ENCODE measurements at places on chromosomes 4 and X.

DNA sequence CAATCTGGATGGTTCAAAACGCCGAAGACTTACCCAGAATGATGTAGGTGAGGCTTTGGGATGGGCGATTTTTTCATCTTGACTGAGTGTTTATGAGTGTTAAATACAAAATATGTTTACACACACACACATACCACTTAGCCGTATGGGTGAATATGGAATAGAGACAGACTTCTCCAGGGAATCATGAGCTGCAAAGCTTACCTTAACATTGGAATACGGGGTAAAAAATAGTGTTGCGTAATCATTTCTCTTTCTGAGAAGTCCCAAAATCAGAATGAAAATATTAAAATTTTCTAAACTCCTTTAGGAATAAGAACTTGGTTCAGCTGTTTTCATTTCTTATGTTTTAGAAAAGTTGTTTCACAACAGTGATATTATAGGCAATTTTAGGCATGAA lies 63.5 kb downstream of the EGF start:
- DNase-seq: no peak

- DNase-seq: no peak
Measured at GRCh38 chrX:154403858-154404257, 5.2 kb downstream of the DNASE1L1 start.

- DNase-seq: no peak
Measured at GRCh38 chr4:1569461-1570151, 114.5 kb downstream of the FAM53A start.

- DNase-seq: peak; percentile 9
Measured at GRCh38 chr4:167233685-167234315, 494 bp downstream of the SPOCK3 start.

GRCh38 chr4:18816228-18816895 lies 794.8 kb upstream of the LCORL start:
- no peak for DNase-seq

GRCh38 chrX:9465380-9466123 lies 694 bp downstream of the TBL1X start:
- peak; percentile 50 for DNase-seq

DNA sequence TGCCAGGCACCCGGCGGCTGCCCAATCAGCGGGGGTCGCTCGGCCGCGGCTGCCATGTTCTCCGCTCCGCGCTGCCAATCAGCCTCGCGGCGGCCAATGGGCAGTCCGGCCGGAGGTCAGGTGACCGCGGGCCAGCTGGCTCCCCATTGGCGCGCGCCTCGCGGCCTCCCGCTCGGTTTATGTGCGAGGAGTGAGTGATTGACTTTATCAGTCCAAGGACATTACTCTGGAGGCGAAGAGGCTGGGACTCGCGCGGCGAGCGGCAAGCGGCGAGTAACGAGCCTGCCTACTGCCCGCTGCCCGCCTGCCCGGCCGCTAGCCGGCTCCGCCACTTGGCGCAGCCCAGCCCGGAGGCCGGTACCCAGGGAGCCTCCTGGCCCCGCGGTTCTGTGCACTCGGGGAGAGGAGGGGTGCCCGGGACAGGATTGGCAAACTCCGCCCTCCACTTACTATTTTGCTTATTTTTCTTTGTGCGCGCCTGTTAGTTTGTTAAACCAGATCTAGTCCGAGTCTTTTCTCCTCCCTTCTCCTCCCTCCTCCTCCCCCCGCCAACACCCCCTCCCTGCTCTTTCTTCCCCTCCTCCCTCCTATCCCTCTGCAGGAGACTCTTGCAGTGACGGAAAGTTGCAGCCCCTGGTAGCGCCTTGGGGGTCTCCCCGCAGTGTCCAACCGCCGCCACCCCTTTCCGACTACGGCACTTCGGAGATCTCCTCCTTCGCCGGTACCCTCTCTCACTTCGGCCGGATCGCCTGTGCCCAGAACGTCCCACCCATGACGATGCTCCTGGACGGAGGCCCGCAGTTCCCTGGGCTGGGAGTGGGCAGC lies at the start of gene ZIC3:
TSS of gene ZIC3 (plus strand) at position 207 of the 825 bp plus-strand sequence. CDS start at position 772, 565 bp downstream.
- peak; percentile 3 for DNase-seq

GRCh38 chr4:130825284-130825683 lies 1729.3 kb downstream of the C4orf33 start:
- DNase-seq: no peak

DNA sequence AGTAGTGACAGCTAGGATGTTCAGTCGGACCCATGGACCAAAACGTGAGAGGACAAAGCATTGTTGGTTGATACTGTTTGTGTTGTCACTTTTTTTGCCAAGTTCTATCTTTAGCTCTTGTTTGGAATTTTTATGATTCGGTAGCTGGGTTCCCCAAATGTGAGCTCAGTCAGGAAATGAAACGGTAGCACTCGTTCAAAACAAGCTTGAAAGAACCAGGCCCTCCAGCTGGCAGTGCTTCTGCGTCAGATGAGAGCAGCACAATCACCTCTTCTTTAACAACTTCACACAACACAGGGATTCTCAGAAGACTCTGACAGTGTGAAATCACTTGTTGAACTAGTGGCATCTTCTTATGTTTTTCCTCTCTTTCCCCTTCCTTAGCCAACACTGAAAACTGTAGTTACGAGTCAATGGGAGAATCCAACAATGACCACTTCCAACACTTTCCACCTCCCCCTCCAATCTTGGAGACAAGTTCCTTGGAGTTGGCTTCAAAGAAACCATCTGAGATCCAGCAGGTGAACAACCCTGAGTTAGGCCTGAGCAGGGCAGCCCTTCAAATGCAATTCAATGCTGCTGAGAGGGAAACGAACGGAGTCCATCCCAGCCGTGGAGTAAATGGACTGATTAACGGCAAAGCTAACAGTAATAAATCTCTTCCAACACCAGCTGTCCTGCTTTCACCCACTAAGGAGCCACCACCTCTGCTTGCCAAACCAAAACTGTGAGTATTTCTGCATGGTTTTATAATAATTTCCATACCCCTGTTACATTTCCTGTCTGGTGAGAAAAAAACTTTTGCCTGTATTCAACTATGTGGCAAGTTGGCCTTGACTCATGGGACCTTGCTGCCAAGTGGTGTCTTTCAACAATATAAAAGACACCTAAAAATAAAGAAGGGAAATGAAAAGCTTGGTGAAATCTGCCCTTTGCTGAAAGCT lies 214.6 kb downstream of the PALLD start:
- no peak for DNase-seq

DNA sequence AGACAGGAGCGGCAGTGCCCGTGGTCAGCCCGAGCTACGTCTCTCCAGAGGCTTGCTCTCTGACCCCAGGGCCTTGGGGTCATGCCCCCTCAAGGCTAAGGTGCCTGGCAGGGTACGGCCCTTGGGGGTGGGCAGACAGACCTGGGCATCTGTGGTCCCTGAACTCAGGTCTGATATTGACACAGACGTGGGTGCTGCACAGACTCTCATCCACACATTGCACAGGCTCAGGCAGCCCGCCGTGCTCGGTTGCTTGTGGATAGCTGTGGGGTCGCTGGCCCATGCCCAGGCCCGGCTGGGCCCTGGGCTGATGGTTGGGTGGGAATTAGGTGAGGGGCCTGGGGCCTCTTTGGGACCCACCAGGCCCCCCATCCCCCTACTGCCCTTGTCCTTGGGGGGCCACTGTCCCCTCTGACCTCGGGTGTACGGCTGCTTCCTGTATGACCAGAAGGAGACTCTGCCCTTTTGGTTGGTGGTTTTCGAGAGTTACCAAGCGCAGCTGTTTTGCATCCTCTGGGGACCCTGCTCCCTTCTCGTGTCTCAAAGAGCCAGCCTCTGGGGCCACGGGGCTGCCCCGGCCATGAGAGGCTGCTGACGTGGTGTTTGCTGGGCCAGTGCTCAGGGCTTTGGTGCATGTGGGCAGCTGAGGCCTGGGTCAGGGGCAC lies 10.1 kb downstream of the FGFRL1 start:
- DNase-seq: no peak

- no peak for DNase-seq
Measured at GRCh38 chr4:45732161-45732560, 391.7 kb downstream of the GABRG1 start.

- no peak for DNase-seq
Measured at GRCh38 chrX:12229986-12230385, 91.7 kb downstream of the FRMPD4 start.

DNA sequence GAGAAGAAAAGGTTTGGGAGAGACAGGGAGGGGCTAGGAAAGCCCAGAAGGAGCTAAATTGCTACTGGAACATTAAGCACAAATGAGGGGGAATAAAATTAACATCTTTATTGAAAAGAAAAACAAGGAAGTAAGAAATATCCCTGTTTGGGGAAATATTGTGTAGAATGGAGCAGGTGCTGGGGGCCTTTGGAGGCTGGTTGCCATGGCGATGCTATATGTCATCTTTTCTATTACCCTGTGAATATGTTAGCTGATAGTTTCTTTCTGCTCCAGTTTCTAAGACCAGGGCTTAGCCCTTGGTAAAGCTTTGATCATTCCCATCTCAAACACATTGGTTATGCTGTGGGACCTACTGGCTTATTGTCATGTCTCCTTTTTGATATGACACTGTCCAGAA lies 28.7 kb downstream of the TMEM31 start:
- DNase-seq: no peak

DNA sequence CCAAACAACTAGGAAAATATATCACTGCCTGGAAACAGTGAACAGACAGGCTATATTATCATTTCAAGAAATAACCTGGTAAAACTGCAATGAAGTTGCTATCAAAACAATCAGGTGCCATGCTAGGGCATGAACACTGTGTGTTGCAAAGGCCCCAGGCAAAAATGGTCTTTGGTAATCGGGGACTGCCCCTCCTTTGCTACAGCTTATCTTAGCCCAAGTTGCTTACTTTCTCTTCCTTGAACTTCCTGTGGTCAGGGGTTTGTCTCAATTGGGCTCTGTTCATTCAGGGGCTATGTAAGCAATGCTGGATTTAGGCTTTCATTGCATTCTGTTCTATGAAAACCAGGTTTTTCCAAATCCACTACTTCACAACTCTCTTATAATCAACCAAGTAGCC lies 30.4 kb downstream of the SCML1 start:
- no peak for DNase-seq

DNA sequence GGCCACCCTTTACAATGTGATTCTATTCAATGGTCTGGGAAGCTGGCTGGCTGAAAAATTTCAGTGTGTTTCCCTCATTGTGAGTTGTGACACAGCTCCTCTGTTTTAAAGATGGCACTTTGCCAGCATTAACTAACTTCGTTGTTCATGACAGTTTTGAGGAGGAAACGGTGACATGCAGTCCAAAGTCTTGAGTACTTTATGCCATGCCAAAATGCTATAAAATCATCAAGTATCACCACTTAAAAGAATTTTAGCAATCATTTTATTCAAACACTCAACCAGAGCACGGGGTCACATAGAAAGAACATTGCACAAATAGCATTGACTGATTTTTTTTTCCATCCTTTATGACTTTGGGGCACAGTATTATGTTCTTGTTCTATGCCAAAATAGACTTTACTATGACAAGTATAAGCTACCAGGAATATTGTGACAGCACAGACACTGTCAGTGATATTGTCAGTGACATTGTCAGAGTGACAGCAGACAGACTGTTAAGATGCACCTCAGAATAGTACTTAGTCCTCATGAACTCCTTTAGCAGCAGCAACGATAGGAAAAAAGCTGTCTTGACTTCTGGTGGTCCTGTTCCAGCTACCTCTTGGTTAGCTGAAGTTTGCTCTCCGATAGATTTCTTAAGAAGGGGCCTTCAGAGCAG lies 46.7 kb downstream of the CXCL13 start:
- no peak for DNase-seq

All from erythroblast (primary cell).